Dorsolateral prefrontal cortex (tissue), 122 donors: ENCODE measurements at places on chromosomes 5 and 9.
A peak's percentile ranks its signal among the peaks of the same experiment; 100 is the strongest.

DNA sequence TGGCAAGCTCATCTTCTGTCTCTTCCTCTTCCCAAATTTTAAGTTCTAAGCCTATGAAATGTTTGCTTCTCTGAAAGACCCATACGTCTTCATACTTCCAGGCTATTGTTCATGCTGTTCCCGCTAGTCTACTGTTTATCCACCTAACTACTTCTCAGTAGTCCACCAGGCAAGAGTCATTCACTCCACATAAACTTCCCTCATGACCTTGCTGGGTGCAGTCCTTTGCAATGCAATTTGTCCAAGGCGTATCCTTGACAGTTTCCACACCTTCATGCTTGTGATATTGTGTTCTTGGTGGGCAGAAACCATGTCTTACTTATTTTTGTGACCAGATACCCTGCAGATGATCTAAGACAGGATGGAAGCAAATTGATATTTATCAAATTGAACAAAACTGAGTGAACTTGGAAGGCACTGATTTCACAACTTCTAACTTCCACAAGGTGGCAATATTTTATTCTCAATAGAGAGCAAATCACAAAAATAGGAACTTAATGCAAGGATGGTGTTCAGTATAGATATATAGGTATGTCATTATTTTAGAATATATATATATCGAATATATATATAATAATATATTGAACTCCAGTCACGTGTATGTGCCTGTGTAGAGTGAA, 30.3 kb downstream of the TYRP1 start:
- no peak for DNase-seq

- no peak for DNase-seq
These were observed 37.7 kb upstream of the NSMF start for GRCh38 chr9:137496601-137497375.

- no peak for DNase-seq
These were observed 541.1 kb upstream of the GRAMD2B start for GRCh38 chr5:125882061-125882460.

DNA sequence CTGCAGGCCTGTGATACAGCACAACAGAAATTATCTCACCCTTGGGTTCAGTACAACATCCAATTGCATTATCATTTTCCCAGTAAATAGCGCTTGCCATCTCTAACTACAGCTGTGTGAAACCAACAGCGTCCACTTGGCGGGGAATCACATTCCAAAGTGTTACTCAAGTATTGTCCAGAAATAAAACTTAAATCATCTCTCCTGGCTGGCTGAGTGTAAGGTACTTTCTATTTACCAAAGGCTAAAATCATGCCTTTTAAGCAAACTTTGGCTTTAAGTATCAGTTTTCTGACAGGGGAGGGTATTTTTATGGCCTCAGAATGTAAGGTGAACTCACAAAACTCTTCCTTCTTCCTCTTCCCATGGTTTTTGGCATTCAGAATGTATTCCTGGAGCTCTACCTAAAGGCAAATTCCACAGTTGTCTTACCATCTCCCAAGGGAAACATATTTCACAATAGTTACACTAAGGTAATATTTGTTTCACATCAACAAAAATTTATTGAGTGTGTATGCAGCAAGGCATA, 205.6 kb upstream of the MPDZ start:
- no peak for DNase-seq

DNA sequence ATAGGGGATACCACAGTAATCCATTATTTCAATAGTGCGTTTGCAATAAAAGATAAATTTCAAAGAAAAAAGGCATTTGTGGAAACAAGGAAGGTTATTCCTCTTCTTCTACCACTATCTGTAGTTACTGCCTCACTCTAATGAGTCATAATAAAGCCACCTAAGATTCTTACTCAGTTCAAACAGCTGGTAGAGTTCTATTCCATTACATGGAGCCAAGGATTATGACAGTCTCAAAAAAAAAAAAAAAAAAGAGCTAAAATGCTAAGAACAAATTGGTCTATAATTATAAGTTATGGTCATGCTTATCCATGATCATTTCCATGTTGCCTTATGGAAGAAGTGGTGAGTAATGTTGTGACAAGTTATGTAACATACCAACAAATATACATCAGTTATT, 46.3 kb downstream of the DENND1A start:
- no peak for DNase-seq

- DNase-seq, result no peak
These were observed 68.6 kb downstream of the MAPKAP1 start for GRCh38 chr9:125638239-125639045.

- DNase-seq, result no peak
These were observed 297.4 kb upstream of the TUSC1 start for GRCh38 chr9:25975667-25976066.

- no peak for DNase-seq
These were observed 79.5 kb upstream of the ERCC6L2 start for GRCh38 chr9:95796029-95796428.

- DNase-seq, result no peak
These were observed 7.3 kb upstream of the BOD1 start for GRCh38 chr5:173623789-173624188.

DNA sequence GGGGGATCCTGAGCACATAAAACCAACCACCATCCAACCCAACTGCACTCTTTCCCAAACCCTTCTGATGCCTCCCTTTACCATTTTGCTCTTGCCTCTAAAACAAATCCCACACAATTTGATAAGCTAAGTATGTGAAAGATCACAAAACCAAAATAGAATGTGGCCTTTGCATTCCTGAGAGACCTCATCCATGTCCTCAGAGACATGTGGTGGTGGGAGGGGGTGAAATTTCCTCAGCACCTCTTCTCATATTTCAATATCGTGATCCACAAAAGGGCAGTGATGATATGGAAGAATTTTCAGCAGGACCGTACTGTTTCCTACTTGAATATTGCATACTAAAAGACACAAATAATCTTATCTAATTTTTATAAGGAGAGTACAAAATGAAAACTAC, 423.3 kb downstream of the TLE1 start:
- no peak for DNase-seq

GRCh38 chr9:73042155-73042554, 89.3 kb upstream of the ALDH1A1 start:
- DNase-seq, result no peak

DNA sequence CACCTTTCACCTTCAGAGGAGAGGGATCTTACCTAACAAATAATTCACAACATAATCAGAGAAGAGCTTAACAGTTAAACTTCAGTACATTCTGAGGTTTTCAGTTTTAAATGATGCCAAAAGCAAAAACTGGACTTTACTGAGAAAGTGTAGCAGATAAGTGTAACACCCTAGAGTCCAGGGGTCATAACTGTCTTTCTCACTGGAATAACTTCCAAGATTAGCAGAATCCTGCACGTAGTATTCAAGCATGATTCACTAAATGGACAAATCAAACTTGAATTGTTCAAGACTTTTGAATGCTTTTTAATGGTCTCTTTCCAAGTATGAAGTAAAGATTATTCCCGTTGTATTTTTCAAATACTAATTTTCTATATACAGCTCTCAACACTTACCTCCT, 180.1 kb upstream of the NREP start:
- DNase-seq, result no peak

DNA sequence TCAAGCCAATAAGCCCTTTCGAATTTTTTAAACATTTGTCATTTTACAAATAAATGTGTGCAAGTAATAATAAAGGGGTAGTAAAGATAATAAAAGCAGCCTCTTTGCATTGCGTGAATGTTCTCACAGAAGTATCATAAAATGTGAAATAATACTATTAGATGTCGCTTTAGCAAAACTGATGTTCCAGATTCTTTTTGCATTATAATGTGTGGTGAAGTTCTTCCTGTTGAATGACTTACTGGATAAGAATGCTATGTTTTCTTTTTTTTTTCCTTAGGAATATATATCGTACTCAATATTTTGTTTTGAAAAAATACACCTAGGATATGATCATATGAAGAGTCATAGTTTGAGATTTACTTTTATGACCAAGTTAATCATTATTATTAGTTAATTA, 85.2 kb upstream of the CDH12 start:
- no peak for DNase-seq

DNA sequence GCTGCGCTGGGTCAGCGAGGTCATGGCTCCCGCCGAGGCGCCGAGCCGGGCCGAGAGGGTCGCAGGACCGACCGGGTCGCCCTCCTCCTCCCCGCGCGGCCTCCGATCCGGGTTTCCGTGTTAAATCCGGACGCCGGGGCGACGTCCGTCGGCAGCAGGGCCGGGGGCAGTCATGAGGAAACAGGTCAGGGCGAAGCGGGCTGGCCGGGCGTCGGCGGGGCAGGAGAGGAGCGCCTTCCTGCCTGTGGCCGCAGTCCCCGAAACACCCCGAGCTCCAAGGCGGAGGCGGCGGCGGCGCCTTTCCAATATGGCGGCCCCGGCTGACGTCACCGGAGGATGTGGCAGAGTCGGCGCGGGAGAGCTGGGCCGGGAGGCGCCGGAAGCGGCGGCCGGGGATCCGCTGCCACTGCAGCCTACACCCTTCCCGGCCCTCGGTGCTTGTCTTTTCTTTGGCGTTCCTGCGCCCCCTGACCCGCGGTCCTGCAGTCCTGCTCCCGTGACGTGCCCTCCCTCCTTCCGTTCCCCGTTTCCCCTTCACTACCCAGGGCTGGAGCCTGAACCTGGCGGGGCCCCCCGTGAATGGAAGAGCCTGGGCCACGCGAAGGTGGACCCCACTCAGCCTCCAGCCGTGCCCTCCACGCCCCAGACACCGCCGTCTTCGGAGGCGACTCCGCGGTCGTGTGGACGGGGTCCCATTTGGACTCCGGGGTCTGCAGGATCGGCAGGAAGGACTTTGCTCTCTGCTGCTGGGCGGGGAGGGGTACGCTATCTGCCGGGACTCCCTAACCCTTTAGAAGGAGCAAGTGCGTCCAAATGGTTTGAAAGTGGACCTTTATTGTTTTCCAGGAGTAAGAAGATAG, at the start of gene GOLPH3:
Gene GOLPH3 (minus strand): TSS at position 309 of the 860 bp plus-strand sequence. CDS start 285 bp downstream, at position 24.
- DNase-seq, result peak; percentile 83
